ENCODE measurements at places on chromosomes 12 and 14. TPM values are rescaled to one million over a fixed set of nuclear protein-coding genes. Genes with fewer than 3 reads are reported as not detected.
A peak's percentile ranks its signal among the peaks of the same experiment; 100 is the strongest.

- no peak for DNase-seq
Observed at GRCh38 chr12:94240171-94240570, 91.8 kb downstream of the PLXNC1 start.

Gene KRT78
- total RNA-seq = not detected

GRCh38 chr12:51028126-51028812, 2.1 kb upstream of the SLC11A2 start:
- DNase-seq = peak; percentile 40

- peak; percentile 26 for DNase-seq
Observed at GRCh38 chr12:42482041-42482747, 107.4 kb downstream of the PRICKLE1 start.

Measured in NCI-H460 (cell line).